ENCODE measurements at places on chromosomes 7 and 10.

GRCh38 chr10:49644035-49644646, 30.3 kb downstream of the CHAT start:
- DNase-seq = no peak

DNA sequence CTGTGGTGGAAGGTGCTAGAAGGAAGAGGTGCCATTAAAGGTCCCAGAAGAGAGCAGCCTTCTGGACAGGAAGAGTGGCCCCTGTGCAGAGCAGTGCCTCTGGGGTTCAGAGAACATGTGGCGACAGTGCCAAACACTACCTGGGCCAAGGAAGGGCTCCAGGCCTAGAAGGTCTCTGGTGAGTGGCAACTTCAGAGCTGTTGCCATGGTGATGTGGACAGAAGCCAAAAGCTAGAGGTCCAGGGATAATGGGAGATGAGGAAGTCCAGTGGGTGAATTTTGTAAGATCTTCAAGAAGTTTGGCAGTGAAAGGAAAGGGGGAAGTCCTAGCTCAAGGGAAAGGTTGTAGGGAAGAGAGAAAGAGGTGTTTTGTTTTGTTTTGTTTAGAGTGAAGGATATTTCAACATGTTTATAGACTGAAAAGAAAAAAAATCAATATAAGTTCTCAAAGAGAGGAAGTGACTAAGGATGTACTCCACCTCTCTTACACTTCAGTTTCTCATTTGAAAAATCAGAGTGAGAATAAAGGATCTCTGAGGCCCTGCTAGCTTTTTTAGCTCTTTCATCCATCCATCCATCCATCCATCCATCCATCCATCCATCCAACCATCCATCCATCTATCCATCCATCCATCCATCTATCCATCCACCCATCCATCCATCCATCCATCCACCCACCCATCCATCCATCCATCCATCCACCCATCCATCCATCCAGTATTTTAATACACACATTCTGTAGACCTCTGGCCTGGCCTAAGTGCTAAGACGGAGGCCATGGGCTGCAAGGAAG, 77.1 kb upstream of the DUSP5 start:
- DNase-seq = no peak

DNA sequence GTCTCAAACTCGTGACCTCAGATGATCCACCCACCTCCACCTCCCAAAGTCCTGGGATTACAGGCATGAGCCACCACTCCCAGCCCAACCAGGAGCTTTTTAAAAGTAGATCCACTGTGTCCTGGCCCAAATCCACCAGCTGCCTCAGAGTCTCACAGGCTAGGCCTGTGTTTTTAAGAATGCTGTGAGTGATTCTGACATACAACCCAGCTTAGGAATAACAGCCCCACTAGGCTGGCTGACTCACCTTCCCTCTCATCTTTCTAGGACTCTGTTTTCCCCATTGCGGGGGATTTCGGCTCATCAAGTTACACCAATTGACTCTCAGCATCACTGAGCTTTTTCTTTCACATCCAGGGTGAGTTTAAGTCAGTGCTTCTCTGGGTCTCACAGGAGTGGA, 207.6 kb downstream of the SKIDA1 start:
- no peak for DNase-seq

GRCh38 chr10:20185116-20185515, 368.9 kb downstream of the PLXDC2 start:
- no peak for DNase-seq

- peak; percentile 44 for DNase-seq
Observed at GRCh38 chr7:78510580-78511188, 712.1 kb downstream of the PHTF2 start.

GRCh38 chr10:44300666-44301649, 83.9 kb downstream of the CXCL12 start:
- DNase-seq = no peak

DNA sequence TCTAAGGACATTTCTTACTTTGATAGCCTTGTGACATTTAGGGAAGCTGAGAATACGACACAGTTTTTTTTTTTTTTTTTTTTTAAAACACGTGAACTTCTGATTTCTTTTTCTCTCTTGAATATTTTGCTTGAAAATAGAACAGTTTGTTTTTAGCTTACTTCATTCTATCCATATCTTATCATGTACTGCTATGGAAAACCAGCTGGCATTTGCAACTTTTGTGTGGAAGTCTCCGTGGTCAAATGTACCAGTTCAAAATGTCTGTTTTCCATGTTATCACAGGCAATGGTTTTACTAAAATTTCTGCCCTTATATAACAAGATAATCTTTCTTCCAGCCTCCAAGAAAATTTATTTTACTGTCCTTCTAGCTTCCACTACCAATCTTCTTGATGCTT, 821.6 kb downstream of the DNAJB9 start:
- DNase-seq = no peak

DNA sequence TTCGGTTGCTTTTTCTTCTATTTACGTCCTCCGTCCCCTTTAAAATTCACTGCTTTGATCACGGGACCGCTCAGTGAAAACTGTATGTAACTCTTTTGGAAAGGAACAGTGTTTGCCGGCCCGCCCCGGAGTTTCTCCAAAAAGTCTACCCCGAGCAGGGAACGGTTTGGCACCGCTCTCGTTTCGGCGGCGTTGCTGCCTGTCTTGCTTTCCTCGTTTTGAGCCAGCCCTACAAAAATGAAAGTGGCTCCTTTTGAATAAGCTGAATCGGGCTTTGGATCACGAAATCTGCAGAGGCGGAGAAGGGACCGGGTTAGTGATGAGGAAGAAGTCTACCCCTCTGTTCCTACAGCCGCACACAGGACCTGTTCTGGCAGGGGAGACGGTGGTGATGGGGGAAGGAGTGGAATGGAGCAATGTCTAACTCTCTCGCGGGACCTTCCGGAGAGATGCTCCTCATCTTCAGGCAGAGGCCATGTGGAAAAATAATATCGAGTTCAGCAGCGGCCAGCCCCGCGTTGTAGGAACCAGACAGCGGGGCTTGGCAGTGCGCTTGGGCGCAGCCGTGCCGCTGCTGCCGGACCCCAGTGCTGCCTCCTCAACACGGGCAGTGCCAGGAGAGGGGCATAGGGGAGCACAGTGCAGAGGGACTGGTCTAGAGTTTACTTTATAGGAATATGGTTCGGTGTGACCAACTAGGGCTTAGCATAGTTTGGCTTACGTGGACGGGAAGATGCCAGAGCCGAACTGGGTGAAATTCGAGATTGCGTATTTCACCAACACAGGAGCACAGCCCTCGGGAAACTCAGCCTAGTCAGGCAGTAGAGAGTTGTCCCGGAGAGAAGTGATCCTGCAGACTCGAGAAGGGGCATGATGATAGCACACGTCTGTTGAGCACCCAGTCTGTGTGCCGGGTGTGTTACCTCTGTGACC, 1.4 kb downstream of the HTRA1 start:
- DNase-seq = no peak

- DNase-seq = no peak
Observed at GRCh38 chr7:18996583-18996982, 120.9 kb downstream of the TWIST1 start.

DNA sequence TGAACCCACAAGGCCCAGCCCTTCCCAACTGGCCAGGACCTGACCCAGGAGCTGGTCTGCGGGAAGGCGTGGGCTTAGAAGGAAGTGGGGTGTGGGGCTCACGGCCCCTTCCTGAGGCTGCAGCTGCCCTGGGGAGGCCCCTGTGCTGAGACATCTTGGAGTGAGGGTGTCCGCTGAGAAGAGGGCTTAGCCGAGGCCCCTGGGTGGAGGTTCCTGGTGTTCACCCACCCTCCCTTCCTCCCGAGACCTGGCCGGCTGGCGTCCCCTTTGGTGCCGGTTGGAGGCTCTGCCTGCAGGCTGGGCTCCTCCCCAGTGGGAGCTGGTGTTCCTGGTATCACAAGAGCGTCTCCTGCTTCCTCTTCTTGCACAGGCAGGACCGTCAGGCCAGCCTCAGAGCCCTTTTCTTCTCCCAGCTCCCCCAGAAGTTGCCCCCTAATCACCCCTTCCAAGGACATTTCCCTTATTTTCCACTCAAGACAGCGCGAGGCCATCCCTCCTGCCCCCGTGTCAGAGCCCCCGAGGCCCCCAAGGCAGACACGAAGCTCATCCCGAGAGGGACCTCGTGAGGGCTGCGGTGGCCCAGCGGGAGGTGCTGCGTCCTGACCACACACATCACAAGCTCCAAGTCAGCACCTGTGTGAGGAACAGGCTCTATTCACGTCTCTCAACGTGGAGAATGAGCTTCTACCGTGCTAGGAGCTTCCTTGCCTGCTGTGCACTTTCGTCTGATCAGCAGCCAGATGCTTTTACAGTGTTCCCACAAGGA, 25.1 kb upstream of the FAM20C start:
- DNase-seq = no peak

- no peak for DNase-seq
Observed at GRCh38 chr10:133269367-133269766, 7.3 kb downstream of the ADAM8 start.

DNA sequence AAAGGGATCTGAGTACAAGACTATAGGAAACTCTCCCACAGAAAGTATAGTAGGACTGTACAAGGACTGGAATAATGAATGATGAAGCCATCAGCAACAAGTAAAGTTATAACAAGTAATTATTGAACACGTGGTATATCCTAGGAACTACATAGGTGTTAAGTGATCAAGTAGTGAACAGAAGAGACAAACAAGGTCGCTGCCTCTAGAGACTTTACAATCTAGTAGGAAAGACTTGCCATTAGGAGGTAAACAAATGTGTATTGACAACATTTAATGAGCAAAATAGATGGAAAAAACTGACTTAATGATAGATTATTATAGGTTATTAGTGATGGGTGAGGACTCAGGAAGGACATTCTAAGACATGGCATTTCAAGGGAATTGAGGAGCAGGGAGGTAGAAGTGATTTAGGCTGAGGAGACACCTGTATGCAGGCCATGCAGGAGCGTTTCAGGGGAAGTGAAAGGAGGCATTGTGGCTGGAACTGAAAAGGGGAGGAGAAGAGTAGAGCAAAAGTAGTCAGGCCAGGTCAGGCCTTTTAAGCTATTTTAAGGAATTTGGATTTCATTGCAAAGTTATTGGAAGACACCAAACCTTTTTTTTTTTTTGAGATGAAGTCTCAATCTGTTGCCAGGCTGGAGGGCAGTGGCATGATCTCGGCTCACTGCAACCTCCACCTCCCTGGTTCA, 8.5 kb upstream of the GLCCI1 start:
- no peak for DNase-seq

- no peak for DNase-seq
Observed at GRCh38 chr7:131087756-131088658, 239.7 kb upstream of the MKLN1 start.

GRCh38 chr7:1951159-1951536, 281.1 kb downstream of the ELFN1 start:
- no peak for DNase-seq

GRCh38 chr7:88688222-88688621, 71.3 kb upstream of the ZNF804B start:
- no peak for DNase-seq

DNA sequence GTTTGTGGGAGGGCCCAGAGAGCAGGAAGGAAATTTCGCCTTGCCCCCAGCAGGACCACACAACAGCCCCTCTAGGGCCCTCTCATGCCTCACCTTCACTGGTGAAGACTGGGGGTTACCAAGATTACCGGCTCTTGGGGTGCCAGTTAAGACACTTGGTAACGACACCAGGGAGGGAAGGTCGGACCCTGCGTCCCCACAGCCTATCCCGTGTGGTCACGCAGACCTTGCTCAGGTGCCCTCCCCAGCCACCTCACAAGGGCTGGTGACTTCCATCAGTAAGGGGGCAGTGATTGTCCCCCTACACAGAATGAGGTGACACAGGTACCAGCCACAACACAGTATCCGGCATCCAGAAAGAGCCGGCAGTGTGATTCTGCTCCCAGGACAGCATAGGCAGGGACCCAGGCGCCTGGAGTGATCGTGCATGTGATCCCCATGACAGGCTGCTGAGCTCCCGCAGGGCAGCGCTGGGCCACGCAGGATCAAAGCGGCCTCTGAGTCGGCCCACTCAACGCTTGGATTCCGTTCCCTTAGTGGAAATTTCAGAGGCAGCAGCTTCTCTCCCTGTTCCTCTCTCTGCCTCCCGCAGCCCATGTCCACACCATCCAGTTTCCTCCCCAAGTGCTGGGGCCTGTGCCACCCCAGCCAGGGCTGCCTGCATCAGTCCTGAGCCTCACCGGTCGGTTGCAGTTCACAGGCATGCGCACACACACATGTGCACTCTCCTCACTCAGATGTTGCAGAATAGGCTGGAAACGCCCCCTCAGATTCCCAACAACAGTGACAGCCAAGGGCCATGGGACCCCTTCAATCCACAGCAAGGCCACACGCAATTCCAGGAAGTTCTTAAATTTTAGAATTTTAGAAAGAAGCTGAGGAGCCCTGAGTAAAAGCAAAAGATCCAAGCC, 35.8 kb downstream of the CAMK2B start:
- no peak for DNase-seq

DNA sequence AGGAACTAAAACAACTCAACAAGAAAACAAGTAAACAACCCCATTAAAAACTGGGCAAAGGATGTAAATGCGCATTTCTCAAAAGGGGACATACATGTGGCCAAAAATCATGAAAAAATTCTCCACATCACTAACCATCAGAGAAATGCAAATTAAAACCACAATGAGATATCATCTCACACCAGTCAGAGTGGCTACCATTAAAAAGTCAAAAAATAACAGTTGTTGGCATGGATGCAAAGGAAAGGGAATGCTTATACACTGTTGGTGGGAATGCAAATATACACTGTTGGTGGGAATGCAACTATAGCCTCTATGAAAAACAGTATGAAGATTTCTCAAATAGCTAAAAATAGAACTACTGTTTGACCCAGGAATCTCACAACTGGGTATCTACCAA, 60.0 kb upstream of the LANCL2 start:
- no peak for DNase-seq

DNA sequence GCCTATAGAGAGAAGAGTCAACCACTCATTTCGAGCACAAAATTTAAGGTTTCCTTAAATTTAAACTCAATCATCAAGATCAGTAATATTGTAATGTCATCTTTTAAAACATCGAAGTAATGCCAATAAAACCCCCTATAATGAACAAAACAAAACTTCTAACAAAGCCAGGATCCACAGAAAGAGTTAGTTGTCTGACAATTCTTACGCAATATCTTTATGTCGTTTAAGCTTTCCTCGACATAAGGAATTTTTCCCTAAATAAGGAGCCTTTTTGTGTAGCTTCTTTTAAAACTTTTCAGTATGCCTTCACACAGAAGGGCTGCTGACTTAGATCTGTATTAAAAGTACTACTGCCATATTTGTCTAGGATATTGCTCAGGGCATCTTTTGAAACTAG, 7.5 kb downstream of the EBLN1 start:
- DNase-seq = no peak

- DNase-seq = no peak
Observed at GRCh38 chr10:105950410-105950809, 1214.1 kb downstream of the SORCS1 start.

DNA sequence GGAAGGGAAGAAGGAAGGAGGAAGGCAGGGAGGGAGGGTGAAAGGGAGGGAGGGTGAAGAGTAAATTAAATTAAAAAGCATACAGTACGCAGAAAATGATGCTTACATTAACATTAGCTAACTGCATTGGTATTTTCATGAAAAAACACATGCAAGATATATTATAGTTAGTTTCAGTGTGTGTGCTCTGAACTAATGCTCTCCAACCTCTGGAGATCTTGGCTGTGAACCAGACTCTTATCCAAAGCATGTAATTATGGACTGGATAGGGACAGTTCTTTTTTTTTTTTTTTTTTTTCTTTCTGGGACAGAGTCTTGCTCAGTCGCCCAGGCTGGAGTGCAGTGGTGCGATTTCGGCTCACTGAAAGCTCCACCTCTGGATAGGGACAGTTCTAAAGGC, 357.0 kb downstream of the FRMD4A start:
- DNase-seq = no peak

Measured in NCI-H187 treated with DMSO at 0.1 percent for 48 hours (cell line).